Cortex of kidney (tissue), 1 donor: ENCODE measurements at places on chromosomes 1 and 21.

DNA sequence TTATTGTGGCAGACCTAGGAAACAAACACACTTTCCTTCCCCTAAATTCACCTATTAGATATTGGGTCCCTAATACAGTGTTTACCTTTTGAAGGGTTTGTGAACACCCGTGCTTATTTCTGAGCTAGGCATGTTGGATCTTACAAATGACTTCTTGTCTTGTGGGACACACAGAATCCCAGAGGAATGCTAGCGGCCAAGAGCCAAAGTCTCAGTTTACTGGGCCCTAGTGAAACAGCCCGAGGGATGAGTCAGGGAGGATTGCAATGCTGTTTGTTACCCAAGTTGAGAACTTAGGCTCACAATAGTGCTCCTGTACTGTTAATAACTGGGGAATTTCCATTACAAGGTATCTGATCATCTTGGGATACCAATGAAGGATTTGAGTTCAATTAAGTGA lies 100.1 kb upstream of the AKT3 start:
- no peak for DNase-seq

DNA sequence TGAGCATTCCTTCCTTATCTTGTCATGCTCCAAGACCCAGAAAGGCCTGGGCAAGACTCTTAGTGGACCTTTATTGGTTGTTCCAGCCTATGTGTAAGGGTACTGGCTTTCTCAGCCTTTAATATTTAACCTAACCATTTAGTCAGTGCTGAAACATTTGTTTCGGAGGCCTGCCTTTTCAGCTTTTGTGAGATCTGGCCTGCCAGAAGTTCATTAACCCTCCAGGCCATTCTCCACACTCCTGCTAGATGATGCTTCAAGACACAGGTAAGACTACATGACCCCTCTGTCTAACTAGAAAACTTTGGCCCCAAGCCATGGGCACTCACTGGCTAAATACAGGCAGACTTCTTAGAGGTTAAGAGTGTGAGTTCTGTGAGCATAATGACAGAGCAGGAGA lies 138.4 kb upstream of the ZP4 start:
- no peak for DNase-seq

- no peak for DNase-seq
Measured at GRCh38 chr1:10631811-10632593, 157.3 kb downstream of the PEX14 start.

DNA sequence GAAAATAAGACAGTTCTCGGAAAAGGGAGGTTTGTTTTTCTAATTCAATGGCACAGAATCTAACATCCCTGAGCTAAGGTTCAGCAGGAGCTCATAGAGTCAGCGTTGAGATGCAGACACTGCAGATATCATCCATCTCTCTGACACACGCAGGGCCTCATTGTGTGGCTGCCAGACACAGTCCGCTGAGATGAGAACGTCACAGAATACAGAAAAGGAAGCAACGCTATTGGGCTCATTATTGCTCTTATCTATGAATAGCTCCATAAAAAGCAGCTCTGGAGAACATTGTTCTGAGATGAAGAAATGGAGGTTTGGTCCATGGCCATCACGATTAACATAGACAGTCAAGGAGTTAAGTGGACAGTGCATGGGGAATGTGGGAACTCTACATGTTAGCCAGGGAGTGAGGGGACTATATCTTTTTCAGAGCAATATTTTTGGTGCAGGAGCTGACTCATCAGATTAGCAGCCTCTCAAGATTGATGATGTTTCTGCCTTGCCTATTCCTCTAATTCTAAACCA lies 771.6 kb upstream of the CXADR start:
- DNase-seq, result no peak

DNA sequence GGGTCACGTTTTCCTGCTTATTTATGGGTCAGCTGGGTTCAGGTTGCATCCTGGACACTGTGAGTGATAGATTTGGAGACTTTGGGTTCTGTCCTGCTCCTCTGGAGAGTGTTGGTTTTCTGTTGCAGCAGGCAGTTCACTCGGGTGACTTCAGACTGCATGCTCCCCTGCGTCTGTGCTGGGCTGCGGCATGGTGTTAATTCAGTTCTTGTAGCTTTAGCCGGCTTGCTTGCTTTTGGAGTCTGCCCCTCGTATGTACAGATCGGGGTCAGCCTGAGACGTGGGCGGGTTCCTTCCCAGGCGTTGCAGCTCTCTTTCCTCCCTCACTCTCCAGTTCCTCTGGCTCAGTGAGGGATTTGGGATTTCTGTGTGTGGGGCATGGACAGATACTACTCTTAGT lies 38.0 kb downstream of the PCNT start:
- no peak for DNase-seq

DNA sequence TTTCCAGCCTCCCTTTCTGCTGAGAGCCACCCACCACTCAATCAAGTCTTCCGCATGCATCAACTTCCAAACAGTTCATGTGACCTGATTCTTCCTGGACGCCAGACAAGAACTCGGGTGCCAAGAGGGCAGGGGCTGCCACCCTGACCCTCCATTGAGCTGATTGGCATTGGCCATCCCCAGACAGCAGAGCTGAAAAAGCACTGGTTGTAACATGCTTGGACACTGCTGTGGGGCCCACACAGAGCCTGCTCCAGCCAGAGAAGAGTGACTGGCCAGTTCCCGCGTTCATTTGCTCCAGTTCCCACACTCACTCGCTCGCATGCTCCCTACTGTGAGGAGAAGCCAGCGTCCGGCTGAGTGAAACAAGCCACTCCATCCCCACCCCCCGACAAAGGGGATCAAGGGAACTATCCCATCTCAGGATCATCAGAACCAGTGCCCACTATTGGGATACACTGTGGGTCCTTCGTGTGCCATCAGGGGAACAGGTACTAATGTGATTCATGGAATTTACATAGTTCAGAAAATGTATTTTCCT lies 420.3 kb downstream of the NPHP4 start:
- DNase-seq, result no peak

GRCh38 chr1:23591460-23592208 lies 32.3 kb upstream of the ID3 start:
- no peak for DNase-seq

DNA sequence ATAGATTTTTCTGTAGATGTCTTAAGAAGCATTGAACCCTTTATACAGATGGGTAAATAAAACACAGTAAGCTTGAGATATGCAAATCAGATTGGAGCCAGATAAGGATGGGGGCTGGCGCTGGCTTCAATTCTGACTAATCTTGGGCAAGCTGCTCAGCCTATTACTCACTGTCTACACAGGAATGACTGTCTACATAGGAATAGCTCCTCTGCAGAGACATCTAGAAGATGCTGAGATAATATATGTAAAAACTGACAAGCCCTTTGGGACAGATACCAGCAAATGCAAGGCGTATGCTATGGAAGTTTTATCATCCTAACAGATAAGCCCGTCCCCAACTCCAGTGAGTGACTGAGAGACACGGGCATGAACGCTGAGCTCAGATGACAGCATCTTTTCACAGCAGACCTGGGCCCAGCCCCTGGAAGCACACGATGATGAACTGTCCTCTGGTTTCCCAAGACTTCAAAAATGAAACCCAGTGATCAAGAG lies 1.7 kb downstream of the CLDN14 start:
- DNase-seq, result no peak

GRCh38 chr1:28240024-28240423 lies 4.1 kb downstream of the ATP5IF1 start:
- no peak for DNase-seq

GRCh38 chr1:236391008-236391407 lies 3.1 kb upstream of the EDARADD start:
- no peak for DNase-seq

DNA sequence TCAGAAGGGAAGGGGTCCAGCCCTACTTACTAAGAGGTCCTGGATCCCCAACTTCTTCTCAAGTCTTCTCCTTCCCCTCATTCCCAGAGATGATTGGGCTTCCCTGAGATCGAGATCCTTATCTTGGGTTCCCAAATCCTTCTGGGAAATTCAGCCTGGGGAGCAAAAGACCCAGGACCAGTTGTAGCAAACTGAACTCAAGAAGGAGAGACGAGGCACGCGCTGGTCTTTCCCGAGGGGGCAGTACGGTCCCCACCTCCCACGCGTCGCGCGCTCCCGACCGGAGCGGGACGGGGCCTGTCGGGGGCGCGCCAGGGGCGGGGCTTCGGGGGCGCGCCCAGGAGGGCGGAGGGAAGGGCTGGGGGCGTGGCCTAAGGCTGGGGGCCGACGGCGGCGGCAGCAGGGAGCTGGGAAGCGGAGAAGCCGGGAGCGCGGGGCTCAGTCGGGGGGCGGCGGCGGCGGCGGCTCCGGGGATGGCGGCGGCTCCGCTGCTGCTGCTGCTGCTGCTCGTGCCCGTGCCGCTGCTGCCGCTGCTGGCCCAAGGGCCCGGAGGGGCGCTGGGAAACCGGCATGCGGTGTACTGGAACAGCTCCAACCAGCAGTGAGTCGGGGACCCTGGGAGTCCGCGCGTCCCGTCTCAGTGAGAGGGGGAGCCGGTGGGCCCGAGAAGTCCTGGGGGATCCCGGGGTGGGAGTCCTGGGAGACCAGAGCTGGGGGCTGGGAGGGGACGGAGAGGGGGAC lies at the start of gene EFNA3:
Gene EFNA3, plus strand, starts transcription at position 369 of the 741 bp plus-strand sequence. Its CDS starts 105 bp downstream, at position 474.
- DNase-seq, result no peak

- DNase-seq, result no peak
Measured at GRCh38 chr1:248804771-248805681, 20.7 kb downstream of the SH3BP5L start.

GRCh38 chr1:44090429-44091252 lies 28.0 kb upstream of the KLF17 start:
- DNase-seq, result no peak

GRCh38 chr1:6730473-6730872 lies 28.9 kb upstream of the DNAJC11 start:
- DNase-seq, result no peak

DNA sequence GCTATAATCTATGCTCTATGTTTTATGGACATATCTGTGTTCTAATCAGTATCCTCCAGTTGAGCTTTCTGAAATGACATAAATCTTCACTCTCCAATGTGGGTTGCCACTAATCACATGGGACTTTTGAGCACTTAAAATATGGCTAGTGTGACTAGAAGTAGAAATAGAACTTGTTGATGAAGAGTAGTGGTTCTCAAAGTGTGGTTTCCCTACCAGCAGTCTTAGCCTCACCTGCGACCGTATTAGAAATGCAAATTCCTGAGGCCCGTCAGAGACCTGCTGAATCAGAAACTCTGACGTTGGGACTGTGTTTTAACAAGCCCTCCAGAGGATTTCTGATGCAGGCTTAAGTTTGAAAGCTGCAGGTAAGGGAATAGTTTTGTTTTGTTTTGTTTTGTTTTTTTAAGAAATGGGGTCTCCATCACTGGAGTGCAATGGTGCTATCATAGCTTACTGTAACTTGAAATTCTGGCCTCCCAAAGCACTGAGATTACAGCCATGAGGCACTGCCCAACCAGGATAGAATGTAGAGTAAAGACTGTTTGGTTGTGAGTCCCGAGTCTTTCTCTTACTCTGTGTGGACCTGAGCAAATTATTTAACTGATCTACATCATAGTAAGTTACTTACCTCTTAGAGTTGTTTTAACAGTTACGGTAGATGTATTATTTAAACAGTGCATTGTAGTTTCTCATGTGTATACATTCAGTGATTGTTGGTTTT lies 21.7 kb downstream of the GLRX2 start:
- DNase-seq, result no peak

GRCh38 chr1:8506995-8507615 lies 189.2 kb downstream of the SLC45A1 start:
- no peak for DNase-seq

DNA sequence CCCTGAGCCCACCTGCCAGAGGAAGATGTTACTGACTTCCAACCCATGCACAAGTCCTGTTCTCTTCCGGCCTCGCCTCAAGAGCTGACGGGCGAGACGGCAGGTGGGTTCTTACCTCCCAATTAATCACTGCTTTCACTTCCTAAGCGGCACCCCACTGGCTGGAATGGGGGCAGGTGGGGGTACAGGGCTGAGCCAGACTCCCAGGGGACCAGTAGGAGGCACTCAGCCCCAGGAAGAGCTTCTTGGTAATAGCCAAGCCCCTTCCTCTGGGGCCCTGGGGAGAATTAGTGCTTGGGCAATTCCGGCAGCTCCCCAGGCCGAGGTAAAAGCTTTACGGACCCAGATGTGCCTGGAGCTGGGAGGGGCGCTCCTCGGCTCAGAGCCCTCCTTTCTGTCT lies 9.7 kb downstream of the CNTN2 start:
- no peak for DNase-seq

DNA sequence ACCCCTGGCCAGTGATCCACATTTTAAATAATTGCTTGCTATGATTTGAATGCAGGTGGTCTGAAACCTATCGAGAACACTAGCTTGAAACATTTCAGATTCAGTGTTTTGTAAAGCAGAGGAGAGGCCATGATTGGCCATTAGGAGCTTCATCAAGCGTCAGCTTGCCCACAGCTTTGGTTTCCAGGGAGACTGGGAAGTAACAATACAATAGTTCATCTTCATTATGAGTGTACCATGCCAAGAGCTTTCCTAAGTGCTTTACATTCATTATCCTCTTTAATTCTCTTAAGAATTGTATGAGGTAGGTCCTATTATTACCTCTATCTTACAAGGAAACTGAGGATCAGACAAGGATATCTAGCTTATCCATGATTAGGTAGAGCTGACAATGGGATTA lies 27.7 kb upstream of the ATP5PO start:
- no peak for DNase-seq

- DNase-seq, result no peak
Measured at GRCh38 chr1:240843798-240844197, 231.8 kb upstream of the GREM2 start.

GRCh38 chr1:164723296-164723798 lies 164.4 kb downstream of the PBX1 start:
- no peak for DNase-seq

- no peak for DNase-seq
Measured at GRCh38 chr1:51871351-51871975, 7.1 kb downstream of the NRDC start.

GRCh38 chr1:30386156-30386926 lies 337.0 kb downstream of the MATN1 start:
- no peak for DNase-seq

DNA sequence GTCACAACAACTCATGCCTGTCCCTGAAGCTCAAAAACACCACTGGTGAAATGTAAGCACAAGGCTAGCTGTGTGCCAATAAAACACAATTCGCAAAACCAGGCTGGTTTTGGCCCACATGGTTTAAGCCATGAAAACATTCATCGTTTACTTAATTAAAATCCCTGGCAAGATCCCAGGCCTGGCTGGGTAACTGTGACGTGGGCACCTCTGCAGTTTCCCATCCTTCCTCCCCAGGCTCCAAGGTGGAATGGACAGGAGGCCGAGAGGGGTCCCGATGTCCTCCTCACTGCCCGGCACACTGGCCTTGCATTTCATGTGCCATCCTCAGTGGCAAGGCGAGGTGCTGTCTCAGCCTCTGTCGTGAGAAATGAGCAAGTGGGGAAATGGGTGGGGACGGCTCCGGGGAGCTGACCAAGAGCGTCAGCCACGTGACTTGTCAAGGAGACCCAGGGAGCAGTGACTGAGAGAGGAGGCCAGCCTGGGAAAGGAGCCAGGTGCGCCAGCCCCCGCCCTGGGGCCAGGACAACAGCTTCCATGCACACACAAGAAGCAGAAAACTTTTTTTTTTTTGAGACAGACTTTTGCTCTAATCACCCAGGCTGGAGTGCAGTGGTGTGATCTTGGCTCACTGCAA lies 153.1 kb upstream of the RAB4A start:
- no peak for DNase-seq

GRCh38 chr1:53128401-53128800 lies 14.0 kb downstream of the SLC1A7 start:
- DNase-seq, result no peak

- no peak for DNase-seq
Measured at GRCh38 chr1:108858230-108858950, 1.5 kb upstream of the AKNAD1 start.
